Activated CD8-positive, alpha-beta memory T cell treated with anti-CD3 and anti-CD28 coated beads for 4 hours (primary cell): ENCODE measurements at places on chromosomes 12 and 14.

GRCh38 chr12:133235401-133236112, at the start of gene ANHX:
TSS of gene ANHX (minus strand) at chr12:133235877. CDS start at chr12:133234356, 1,521 bp downstream.
- DNase-seq = no peak

DNA sequence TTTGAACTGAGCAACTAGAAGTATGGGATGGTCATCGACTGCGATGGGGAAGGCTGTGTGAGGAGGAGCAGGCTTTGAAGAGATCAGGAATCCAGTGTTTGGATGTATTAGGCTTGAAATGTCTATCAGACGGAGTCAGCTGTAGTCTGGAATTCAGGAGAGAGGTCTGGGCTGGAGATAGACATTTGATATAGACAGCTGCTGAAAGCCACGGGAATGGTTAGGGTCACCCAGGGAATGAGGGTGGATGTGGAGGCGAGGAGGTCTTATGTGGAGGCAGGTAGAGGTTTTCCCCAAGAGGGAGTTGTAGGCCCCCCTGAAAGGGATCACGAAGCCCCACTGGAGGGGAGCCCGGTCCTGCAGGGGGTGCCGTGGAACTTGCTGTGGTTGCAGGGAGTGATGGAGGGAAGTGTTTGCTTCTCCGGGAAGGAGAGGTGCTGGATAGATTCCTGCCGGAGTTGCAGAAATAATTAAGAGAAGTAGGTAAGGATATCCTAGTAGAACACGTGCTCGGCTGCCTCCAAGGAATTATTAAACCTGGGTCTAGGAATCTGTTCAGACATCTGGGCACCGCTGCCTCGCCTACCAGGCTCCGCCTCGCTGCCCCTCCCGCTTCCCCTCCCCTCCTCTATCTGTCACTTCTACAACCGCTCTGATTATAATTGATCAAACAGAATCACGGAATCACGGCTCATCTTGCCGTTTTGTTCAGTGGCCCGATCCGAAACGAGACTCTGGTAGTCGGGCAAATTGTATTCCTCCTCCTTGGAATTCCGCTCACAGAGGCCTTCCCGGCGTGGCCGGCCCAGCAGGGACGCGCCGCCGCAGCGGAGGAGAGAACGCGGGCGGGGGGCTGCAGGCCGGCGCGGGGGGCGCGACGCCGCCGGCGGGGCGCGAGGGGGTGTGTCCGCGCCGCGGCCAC, 826 bp upstream of the CACNA1C start:
- no peak for DNase-seq

GRCh38 chr14:24331731-24332267, 3.1 kb downstream of the ADCY4 start:
- no peak for DNase-seq

DNA sequence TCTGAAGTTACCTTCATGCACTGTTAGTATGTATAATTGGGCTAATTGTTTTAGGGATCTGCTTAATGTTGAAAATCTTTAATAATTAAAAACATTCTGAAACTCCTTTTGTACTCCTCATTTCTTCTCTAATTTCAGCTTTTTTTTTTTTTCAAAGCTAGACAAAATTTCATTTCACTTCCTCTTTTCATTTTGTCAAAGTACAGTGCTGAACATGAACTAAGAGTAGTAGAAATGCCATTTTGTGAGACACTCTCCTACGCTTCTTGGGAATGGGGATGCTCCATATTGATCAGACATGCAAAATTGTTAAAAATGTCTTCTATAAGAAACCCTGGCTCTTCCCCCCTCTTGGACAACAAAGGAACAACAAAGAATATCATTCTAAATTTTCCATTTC, 1.7 kb downstream of the ABCD2 start:
- DNase-seq = no peak

DNA sequence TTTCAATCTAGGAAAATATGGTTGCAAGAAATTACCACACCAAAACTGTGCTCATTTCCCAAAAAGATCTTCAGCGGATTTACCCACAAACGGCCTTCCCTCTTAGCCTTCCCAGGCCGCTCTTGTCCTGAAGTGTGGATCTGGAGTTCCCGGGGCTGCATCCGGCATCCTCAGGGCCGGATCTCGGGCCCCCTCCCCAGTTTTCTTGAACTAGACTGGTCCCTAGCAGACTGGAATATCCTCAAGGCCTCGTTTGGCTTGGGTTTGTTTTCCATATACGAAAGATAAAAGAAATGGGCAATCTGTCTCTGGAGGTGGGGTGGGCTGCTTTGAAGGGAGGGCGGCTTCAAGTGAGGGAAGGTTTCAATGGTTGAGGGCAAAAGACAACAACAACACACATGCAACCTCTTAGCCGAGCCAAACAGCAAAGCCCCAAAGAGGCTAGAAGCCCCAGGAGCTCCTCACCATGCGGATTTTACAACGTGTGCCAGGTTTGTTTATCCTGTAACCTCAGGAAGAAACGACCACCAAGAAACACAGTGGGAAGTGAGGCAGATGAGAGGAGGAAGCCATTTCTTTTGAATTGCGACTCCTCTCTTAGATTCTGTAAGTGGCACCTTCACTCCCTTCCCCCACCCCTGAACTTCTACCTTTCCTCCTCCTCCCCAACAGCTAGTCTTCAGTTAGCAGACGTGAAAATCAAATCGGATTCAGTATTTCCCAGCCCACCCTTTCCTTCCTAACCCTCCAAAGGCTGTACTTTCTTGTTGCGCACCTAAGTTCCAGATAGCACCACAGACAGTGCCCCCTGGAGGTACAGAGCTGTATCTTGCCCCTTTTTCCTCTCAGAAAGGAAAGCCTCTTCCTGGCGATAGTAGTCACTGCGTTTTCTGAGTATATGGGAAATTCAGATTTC, 2.6 kb downstream of the MYF6 start:
- DNase-seq = no peak

- no peak for DNase-seq
Observed at GRCh38 chr12:30996255-30996654, 69.7 kb downstream of the TSPAN11 start.

DNA sequence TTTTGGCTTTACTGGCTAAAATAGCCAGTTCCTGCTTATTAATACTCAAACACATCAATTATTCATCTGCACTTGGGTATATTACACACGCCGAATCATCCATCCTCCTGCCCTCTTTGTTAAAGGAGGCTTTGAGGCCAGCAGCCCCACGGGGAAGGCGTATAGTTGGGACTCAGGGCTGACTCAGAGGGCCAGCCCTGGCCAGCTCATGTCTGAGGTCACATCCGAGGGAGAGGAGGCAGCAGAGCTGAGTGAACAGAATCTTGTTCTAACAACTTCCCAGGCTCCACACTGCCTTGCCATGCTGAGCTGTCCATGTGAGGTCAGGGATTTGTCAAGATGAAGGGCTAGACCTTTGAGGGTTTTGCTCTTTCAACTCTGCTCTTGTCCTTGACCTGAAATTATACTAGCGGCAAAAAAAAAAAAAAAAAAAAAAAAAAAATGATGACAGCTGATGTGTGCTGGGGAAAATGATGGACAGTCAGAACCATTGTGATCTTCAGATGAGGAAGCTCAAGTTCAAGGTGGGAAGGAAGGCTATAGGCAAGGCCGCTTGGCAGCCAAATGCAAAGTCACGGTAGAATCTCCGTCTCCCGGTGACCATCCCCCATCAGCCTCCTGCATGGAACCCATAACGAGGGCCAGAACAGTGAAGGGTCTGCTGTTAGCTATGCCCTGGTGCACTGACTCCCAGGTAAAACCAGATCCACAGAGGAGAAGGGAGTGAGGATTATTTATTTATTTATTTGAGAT, 12.5 kb upstream of the MARK3 start:
- DNase-seq = no peak

- DNase-seq = no peak
Observed at GRCh38 chr12:52990206-52990605, 16.1 kb upstream of the EIF4B start.

DNA sequence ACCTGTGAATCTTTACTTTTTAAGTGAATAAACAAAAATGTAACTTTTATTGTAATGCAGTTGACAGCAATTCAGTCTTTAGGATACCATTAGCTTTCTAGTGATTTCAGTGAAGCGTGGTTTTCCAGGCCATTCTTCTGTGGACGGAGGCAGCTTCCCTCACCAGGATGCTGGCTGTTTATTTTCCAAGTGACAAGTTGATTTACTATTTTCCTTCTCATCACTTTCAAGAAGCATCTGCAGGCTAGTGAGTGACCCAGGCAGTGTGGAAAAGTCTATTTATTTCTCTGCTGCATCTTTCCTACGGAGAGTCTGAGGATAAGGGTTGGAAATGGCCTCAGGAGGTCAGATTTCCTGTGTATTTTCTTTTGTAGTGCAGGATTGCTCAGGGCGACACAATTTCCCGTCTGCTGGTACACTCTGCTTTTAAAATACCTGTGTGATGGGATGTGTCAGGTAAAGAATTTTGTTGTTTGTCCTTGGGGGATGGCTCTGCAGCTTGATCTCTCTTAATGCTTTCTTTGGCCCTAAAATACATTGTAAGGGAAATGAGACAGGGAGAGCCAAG, 467.8 kb downstream of the NRXN3 start:
- DNase-seq = no peak

DNA sequence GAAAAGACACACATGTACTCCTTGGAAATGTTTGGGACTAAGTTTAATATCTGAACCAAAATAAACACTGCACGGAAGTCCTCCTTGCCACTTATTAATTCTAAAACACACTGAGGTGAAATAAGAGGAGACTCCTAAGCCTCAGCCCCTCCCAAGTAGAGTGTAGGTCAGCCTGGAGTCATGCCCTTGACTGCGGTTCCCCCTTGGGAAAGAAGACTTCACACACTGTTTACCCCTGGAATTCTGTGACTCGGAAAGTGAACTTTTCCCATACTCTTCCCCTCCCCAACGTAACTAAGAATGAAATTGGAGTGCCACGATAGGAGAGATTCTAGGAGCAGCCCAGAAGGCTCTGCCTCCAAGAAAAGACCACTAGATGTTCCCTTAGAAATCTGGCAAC, 8.6 kb upstream of the TFCP2 start:
- no peak for DNase-seq

- DNase-seq = peak; percentile 8
Observed at GRCh38 chr12:110349514-110350151, 53.9 kb downstream of the ANAPC7 start.

DNA sequence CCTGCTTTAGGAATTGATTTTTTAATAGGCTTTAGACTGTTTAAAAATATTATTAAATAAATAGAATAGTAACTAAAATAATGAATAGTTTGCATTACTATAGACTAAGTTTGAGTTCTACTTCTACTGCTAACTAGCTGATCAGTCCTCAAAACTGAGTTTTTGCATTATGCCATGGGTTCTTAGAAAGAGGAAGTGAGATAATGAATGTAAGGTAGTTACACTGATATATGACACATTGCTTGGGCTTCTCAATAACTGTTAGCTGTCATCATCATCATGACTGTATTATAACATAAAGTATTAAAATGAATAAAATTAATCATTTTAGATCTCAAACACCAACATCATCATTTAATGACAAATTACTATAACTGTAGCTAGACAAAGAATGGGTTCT, 949.7 kb downstream of the TRHDE start:
- DNase-seq = no peak

DNA sequence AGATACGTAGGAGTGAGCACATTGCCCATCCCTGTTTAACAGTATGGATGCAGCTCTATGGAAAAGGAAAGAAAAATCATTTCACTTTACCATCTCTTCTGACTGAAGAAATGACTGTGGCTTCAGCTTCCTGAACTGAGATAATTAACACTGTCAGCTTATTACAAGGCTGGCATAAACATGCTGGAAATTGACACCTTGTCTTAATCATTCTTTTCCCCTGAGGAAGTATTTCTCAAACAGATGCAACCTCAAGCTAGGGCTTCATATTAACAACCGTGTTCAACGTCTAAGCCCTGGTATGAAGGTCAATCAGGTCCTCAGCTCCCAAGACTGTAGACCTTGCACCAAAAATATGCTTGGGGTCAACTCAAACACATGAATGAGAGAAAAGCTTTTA, 25.0 kb downstream of the RERG start:
- no peak for DNase-seq

GRCh38 chr14:71713451-71713850, 218.8 kb upstream of the RGS6 start:
- no peak for DNase-seq

DNA sequence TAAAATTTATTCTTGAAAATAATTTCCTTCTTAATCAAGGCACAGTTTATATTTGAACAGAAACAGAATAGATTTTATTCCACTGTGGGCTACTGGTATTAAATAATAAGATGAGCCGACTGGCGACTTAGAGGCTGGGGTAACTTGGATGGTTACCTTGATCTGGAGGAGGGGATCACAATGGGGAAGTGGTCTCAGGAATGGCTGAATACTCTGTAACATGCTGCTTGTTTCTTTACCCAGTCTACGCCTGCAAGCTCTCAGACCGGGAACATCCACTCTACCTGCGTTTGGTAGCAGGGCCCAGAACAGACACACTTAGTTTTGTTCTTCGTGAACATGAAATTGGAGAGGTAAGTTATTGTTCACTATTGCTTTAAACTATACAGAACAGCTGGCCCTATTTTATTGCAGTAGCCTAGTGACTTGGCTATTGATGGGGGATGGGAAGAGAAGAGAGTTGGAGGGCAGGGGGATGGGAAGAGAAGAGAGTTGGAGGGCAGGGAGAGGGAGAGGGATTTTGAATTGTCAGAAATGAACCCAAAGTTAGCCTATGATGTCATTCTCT, 67.9 kb downstream of the GNS start:
- no peak for DNase-seq

- no peak for DNase-seq
Observed at GRCh38 chr14:104931771-104932675, 7.3 kb downstream of the PLD4 start.

DNA sequence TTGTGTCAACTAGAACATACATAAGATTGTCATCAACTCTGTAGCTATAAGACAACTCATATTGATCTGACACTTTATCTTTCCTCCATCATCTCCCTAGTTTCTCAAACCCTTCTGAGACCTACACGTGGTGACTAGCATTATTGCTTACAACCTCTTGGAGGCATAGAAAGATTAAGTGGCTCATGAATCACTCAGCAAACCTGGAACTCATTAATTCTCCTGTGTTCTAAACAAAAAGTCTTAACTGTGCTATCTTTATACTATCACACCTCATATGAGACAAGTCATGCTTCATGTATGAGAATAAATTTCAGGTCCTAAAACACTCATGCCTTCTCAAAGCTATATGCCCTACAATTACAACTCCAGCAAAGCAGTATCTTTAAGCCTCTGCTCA, 408.6 kb upstream of the SYT1 start:
- DNase-seq = no peak

GRCh38 chr14:81669308-81669707, 135.7 kb upstream of the SEL1L start:
- no peak for DNase-seq
